ENCODE measurements at places on chromosomes 6 and 20.

DNA sequence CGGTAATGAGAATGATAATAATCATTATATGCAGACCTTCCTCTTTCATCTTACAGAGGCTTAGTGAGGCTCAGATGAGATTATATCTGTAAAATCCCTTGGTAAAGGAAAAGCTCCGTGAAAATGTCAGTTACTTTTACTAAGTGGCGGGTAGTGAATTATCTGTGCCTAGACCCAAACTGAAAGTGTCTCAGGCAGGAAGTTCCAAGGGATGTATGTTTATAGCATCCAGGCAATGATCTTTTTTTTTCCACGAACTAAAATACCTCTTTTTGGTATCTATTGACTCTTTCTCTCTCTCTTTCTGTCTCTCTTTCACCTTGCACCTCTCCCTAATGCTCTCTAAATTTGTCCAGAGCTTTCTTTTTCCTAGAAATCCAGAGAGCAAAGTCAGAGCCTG lies 5.0 kb downstream of the TCF21 start:
- no peak for DNase-seq

GRCh38 chr6:80769106-80769505 lies 662.6 kb downstream of the BCKDHB start:
- DNase-seq, result no peak

GRCh38 chr6:20698675-20699074 lies 164.4 kb downstream of the CDKAL1 start:
- DNase-seq, result no peak

DNA sequence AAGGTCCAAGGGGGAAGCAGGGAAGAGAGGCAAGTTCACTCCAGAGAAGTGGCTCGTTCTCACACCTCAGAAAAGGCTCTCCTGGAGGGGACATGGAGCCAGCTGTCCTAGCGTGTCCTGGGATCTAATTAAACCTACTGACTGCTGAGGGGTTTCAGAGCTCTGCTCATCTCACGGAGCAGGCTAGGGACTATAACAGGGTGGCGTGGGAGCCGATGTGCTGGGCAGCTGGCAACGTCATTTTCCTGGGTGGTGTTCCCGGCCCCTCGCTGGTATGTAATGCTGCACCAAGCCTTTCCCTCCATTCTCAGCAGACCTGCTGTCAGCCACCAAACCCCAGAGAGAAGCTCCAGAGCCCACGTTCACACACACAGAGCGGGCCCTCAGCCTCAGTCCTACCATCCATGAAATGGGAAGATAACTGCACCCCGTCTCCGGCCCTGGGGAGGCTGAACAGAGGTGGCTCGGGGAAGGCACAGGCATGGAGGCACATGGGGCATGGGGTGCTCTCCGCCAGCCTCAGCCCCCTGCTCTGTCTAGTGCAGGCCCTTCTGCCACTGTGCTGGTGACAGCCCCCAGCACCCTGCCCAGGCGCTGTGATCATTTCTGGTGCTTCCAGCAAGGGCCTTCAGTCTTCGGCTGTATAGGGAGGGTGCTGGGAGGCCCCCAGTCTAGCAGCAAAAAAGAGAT lies 1.9 kb downstream of the CST7 start:
- peak; percentile 54 for DNase-seq

DNA sequence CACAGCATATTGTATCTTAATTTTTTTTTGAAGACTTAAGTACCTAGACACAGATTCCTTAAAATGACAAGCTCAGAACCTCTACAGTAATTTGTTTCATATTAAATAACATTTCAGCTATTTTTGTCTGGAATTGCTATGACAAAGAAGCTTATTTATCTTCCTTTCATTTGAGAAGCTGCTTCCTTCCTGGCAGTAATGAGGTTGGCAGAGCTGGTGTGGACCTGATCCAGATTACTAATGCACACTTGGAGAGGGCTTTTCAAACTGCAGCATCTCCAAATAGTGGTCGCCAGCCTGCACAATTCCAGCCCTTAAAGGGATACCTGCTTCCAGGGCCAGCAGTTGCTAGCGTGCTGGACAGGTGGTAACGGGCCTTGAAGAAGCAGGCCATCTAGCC lies 12.1 kb downstream of the PTCHD4 start:
- no peak for DNase-seq

GRCh38 chr6:137944793-137945498 lies 77.9 kb downstream of the TNFAIP3 start:
- DNase-seq, result peak; percentile 27

DNA sequence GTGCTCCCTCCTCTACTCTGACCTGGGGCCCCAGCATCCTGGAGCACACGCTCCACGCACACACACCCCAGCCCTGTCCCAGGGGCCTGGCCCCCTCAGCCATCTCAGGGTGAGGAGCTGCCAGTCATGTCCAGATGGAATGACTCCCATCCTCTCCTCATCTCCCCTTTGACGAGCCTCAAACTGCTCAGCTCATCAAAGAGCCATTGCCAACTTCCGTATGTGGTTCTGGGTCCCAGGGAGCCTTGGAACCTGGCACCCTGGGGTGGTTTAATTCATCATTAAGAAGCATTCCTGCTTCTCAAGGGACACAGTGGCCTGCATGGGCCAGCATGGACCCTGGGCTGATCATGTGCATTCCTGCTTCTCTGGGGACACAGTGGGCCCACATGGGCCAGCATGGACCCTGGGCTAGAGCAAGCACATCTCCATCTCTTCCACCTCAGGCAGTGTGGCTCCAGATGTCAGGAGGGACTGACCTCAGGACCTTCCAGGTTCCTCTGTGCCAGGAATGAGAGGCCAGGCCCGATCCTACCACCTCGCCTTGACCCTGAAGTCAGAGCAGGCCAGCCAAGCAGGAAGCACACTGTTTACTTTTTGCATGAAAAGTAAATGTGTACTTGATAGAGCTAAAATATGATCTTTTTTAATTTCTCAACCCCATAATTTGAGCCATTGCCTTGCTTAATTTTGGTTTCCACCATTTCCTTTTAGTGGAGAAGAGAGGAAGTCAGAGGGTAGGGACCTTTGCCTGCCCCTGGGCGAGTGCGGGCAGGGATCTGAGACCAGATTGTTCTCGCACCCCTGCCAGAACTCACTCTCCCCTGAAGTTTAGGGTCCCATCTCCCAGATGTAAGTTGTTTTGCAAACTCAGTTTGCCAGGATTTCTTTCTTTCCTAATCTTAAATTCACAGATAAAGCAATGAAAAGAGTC lies 26.1 kb downstream of the SPATA2 start:
- no peak for DNase-seq

GRCh38 chr20:21640556-21640955 lies 64.9 kb upstream of the PAX1 start:
- peak; percentile 13 for DNase-seq

DNA sequence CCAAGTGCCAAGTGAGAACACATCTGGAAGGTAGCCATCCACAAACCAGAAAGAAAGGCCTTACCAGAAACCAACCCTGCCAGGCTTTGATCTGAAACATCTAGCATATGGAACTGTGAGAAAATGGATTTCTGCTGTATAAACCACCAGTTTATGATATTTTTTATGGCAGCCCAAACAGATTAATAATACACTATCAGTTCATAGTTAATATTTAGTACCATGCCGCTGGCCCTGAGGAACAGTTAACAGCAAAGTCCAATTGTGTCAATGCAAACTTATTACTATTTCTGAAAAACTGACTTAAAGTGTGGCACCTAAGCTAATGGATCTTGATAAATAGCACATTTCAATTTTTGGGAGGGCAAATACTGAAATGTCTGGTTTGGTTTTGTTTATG lies 35.4 kb upstream of the PRSS35 start:
- DNase-seq, result no peak

DNA sequence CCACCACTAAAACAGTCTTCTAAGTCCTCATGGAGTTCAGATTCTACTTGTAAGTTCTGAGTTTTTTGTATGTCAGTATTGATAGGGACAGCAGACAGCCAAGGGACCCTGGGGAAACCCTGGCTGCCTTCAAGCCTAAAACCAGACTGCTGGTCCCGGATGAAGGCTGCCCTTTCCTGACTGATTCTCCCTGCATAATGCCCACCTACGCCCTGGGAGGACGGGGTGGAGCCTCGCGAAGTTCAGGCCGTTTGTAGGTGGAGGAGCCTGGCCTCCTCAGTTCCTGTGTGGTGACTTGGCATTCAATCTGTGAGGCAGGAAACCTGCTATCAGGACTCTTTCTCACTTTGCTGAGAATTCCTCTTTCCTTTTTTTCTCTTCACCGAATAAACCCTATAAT lies 120.3 kb upstream of the LGSN start:
- DNase-seq, result no peak

DNA sequence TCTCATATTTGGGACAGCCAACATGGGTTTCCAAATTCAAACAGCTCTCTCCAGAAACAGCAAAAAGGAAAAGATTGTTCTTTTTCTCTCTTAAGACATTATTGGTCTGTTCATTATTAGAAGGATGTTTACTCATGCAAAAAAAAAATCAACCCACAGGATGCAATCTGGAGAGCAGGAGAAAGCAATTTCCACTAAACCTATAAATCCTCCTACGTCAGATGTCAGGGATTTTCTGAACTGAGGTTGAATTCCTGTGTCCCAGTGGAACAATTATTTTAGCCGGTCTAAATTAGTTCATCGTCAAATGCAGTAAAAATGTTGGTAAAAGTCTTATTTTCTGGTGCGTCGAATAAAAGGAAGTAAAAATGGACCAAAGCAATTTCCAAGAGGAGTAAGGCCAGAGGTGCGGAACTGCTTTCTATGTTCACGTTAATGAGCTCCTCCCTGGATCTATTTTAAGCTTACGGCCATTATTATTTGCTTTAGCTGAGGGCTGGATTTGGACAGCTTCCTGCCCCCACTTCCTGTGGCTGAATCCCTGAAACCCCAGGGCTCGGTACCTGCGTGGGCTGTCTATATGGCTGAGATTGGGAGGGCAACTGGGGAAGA lies at the start of gene GABRR1:
Gene GABRR1, minus strand, starts transcription at position 60 of the 612 bp plus-strand sequence. Its CDS starts 36 bp downstream, at position 24.
- DNase-seq, result peak; percentile 31

DNA sequence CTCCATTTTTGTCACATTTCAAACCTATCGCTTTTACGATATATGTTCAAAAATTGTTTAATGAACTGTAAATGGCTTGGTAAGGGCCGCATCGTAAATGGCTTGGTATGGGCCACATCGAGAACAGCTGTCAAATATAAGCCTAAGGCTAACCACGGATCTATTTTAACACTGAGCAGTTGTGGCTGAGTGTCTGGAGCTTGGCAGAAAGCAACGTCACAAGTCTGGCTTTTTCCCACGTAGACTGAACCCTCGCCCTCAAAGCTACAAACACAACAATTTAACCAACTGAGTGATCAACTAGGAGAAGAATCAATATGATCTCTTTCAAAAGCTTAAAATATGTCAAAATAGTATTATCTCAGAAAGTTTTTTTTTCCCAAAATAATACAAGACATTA lies 71.4 kb upstream of the PRSS16 start:
- DNase-seq, result peak; percentile 71

DNA sequence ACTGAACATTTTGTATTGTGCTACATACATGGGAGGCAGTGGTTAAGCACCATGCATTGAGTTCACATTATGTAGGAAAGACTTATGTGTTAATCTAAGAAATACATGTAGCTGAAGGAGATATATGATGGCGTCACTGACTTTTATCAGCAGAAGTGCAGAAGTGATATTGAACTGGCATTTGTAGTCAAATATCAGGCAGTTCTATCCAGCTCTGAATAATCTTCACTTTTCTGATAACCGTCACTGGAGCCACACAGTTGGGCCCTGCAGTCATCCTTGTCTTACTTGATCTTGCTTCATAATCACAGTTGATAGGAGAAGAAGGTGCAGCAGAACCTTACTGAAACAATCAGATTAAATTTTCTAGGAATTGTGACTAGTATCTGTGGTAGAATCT lies 26.4 kb downstream of the CRISP1 start:
- DNase-seq, result no peak

DNA sequence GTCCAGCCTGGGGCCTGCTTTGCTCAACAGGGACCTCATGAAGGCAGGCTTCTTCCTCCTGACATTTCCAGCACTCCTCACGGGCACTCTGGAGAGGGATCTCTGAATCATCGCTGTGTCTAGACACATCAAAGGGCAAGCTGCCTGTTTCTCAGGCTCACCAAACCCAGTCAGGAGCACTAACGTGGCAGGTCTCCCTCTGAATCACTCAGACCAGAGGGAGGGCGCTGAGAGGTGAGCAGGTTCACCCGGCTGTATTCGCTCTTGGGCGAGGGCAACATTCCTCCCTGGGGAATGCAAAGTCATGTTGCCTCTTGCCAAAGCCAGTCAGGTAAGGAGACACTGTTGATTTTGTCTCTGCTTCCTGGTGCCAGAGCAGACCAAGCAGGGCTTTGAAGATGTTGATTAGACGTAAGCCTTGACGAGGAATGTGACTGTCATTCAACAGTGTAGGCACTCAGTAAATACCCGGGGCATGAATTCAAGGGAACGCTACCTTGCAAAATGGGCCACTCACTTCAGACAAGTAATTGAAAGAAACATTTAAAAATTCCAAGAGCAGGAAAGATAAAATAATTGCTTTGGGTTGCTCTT lies 50.1 kb downstream of the CYP24A1 start:
- no peak for DNase-seq

GRCh38 chr20:20493701-20494100 lies 125.8 kb downstream of the INSM1 start:
- DNase-seq, result no peak

DNA sequence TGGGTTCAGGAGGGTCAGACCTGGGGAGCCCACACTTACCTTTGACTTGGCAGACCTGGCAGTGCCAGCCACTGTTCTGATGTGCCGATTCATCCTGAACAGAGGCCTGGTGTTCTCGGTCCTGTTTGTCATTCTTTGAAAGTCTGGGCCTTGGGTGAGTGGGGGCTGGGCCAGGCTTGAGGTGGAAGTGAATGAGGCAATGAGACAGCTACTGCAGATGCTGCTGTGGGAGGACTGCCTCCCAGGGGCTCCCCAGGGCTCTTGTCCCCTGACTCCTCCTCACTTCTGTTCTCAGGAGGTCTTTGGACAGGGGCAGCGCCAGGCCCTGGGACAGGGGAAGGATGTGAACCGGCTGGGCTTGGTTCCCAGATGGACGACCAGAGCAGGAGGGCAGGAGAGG lies 5.6 kb upstream of the TREML4 start:
- DNase-seq, result no peak

DNA sequence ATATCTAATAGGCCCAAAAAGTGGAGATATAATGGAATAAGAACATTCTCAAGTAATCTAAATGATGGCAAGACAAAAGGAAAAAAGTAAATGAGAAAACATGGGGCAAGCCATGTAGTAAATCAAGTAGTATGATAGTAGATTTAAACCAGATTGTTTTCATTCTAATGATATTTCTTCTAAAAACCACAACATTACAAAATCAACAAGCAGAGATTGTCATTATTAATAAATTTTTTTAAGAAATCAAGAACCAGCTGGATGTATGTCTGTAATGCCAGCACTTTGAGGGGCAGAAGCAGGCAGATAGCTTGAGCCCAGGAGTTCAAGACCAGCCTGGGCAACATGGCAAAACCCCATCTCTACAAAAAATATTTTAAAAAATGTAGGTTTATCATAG lies 155.0 kb downstream of the RNGTT start:
- DNase-seq, result no peak

DNA sequence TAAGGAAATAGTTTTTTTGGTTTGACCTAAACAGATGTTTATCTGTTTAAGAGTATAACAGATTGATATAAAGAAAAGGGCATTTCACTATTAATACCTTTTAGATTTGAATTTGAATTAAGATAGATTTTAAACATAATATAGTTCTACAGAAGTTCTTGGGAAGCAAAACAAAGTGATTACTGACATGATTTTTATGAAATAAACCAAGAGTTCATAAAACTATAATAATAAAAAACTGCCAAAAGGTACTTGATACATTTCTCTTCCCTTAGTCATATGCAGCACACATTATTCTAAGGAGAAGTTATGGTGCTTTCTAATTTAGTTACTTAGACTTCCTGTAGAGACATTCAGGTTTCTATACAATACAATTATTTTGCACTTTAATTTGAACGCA lies 9.6 kb downstream of the STXBP5 start:
- DNase-seq, result no peak

Data from SJCRH30 (cell line).